ENCODE measurements at places on chromosomes 1 and 21. TPM values are rescaled to one million over a fixed set of nuclear protein-coding genes. Genes with fewer than 3 reads are reported as not detected.

The CD1E gene
- not detected for total RNA-seq

The FCER1G gene
- total RNA-seq = 2.9 TPM

The TNN gene
- total RNA-seq = not detected

The GPX7 gene
- total RNA-seq = 12.3 TPM

The LCK gene
- 388 TPM for total RNA-seq

The FAM167B gene
- total RNA-seq = 0.44 TPM

GRCh38 chr1:116485071-116485735, 85.6 kb downstream of the CD58 start:
- H3K27me3 ChIP-seq = no peaks in the 10 kb centered on the region
- H3K36me3 ChIP-seq = no peaks in the 10 kb centered on the region
- H3K27ac ChIP-seq = no peak overlapping the region

DNA sequence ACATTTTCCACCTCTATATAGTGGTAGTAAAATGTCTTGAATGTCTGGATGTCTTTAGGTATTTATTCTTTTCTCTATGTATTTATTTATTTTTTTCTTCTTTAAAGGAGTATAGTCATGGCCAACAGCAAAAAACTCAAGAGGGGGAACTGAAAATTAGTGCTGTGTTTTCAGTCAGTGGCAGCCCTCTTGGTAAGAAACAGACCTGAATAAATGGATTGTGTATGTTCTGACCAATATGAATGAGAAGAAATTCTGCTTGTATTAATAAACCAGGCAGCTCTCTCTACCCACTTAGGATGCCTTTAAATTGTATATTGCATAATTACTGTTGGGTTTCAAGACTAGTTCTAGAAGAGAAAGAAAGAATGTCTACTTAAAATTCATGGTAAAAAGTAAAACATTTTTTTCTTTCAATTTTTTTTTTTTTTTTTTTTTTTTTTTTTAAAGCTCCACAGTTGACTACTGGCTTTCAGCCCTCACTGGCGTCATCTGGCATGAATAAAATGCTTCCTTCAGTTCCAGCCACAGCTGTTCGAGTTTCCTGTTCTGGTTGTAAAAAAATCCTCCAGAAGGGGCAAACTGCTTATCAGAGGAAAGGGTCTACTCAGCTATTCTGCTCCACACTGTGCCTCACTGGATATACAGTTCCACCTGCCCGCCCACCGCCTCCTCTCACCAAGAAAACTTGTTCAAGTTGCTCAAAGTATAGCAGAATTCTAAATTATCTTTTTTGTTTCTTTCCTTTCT, 101.6 kb downstream of the ZMYM4 start:
- H3K36me3 ChIP-seq = peaks cover 5% of the 10 kb centered on the region
- no peak overlapping the region for H3K4me3 ChIP-seq
- DNase-seq = no peak
- H3K27ac ChIP-seq = no peak overlapping the region

- peaks cover 1% of the 10 kb centered on the region for H3K27me3 ChIP-seq
- H3K36me3 ChIP-seq = no peaks in the 10 kb centered on the region
- H3K4me3 ChIP-seq = no peak overlapping the region
- peaks cover 62% of the 10 kb centered on the region for H3K4me1 ChIP-seq
- H3K27ac ChIP-seq = no peak overlapping the region
These were observed 2.2 kb upstream of the EPHA2 start for GRCh38 chr1:16158025-16158424.

DNA sequence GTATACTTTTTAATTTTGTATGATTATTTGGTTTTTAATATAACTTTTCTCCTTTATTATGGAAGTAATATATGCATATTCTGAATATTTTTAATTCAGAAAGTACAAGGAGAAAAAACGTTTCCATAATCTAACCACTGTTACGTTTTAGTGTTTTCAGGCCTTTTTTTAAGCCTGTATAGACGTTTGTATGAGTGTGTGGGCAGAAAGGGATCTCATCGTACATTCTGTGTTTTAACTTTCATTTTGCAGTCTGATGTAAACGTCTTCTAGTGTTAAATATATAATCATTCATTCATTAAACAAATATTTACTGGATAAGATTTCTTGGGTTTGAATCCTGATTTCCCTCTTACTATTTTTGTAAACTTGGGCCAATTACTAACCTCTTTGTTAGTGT, 38.0 kb upstream of the PLEKHO1 start:
- DNase-seq = no peak
- H3K27me3 ChIP-seq = no peaks in the 10 kb centered on the region
- no peaks in the 10 kb centered on the region for H3K36me3 ChIP-seq
- peak overlapping the region; percentile 14 for H3K27ac ChIP-seq
- peak overlapping the region; percentile 81 for H3K4me3 ChIP-seq

GRCh38 chr21:24204641-24205040, 1402.6 kb downstream of the MRPL39 start:
- no peaks in the 10 kb centered on the region for H3K36me3 ChIP-seq
- DNase-seq = no peak
- H3K27me3 ChIP-seq = no peaks in the 10 kb centered on the region
- H3K27ac ChIP-seq = no peak overlapping the region

DNA sequence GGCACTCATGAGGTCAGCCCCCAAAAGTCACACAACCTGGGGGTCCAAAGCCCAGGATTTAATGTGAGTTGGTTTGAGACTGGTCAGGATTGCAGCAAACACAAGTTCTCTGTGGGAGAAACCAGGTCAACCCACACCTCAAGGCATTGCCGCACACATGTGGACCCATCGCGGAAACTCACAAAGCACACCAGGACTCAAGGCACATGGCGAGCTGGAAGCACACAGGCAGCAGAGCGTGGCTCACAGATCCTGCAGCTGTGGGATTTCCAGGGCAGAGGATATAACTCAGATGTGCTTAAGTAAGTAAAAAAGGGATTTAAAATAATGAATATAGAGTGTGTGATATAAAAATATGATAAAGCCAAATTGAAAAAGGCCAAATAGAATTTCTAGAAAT, 51.6 kb upstream of the ADARB1 start:
- no peak overlapping the region for H3K27ac ChIP-seq
- peaks cover under 1% of the 10 kb centered on the region for H3K27me3 ChIP-seq
- H3K36me3 ChIP-seq = no peaks in the 10 kb centered on the region
- peaks cover 9% of the 10 kb centered on the region for H3K4me1 ChIP-seq
- no peak for DNase-seq

- no peaks in the 10 kb centered on the region for H3K36me3 ChIP-seq
- H3K27me3 ChIP-seq = no peaks in the 10 kb centered on the region
- no peak overlapping the region for H3K4me3 ChIP-seq
- DNase-seq = no peak
- H3K27ac ChIP-seq = no peak overlapping the region
These were observed 29.3 kb downstream of the TMCC2 start for GRCh38 chr1:205256951-205257625.

DNA sequence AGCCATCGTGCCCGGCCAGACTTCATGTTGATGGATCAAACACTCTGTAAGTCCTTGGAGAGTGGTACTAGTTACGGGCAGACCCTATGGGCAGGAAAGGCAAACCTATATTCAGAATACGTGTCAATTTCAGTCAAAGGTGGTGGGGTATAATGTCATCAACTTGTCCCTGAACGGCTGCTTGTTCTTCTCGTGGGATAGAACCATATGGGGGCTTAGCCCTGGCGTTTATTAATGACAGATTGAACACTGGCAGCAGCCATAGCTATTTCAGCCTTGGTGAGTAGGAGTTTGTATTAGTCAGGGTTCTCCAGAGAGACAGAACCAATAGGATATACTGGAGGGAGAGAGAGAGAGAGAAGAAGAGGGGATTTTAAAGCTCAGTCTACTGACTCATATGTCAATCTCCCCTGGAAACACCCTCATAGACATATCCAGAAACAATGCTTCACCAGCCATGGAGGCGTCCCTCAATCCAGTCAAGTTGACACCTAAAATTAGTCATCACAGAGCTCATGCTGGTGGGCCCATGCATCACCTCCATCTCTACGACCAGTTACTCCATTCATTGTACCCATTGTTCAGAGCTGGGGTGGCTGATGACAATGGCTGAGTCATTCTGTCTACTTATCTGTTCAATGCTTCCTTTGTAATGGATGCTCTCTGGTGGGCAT, 16.1 kb upstream of the AQP10 start:
- H3K27ac ChIP-seq = no peak overlapping the region
- H3K27me3 ChIP-seq = no peaks in the 10 kb centered on the region
- no peak for DNase-seq
- H3K4me3 ChIP-seq = no peak overlapping the region
- H3K4me1 ChIP-seq = peaks cover 11% of the 10 kb centered on the region
- H3K36me3 ChIP-seq = no peaks in the 10 kb centered on the region

GRCh38 chr1:167722870-167723251, 1.1 kb downstream of the MPZL1 start:
- H3K4me1 ChIP-seq = peaks cover 30% of the 10 kb centered on the region
- no peaks in the 10 kb centered on the region for H3K36me3 ChIP-seq
- no peak overlapping the region for H3K27ac ChIP-seq
- H3K4me3 ChIP-seq = peak overlapping the region; percentile 78

- H3K4me1 ChIP-seq = no peaks in the 10 kb centered on the region
- H3K4me3 ChIP-seq = no peak overlapping the region
- no peaks in the 10 kb centered on the region for H3K27me3 ChIP-seq
- no peak for DNase-seq
- H3K36me3 ChIP-seq = no peaks in the 10 kb centered on the region
- H3K27ac ChIP-seq = no peak overlapping the region
These were observed 29.5 kb downstream of the ARHGEF16 start for GRCh38 chr1:3483801-3484444.

- no peaks in the 10 kb centered on the region for H3K36me3 ChIP-seq
- DNase-seq = no peak
- no peaks in the 10 kb centered on the region for H3K27me3 ChIP-seq
- no peak overlapping the region for H3K27ac ChIP-seq
These were observed 69.8 kb downstream of the PBX1 start for GRCh38 chr1:164628772-164629171.

GRCh38 chr1:227730630-227731151, 4.4 kb downstream of the JMJD4 start:
- no peaks in the 10 kb centered on the region for H3K36me3 ChIP-seq
- H3K4me3 ChIP-seq = no peak overlapping the region
- H3K27ac ChIP-seq = no peak overlapping the region
- no peaks in the 10 kb centered on the region for H3K27me3 ChIP-seq

- no peak overlapping the region for H3K4me3 ChIP-seq
- H3K4me1 ChIP-seq = no peaks in the 10 kb centered on the region
- H3K36me3 ChIP-seq = no peaks in the 10 kb centered on the region
- no peaks in the 10 kb centered on the region for H3K27me3 ChIP-seq
- H3K27ac ChIP-seq = no peak overlapping the region
These were observed 114.4 kb upstream of the ZP4 start for GRCh38 chr1:238005116-238005515.

GRCh38 chr1:85585799-85586198, 5.2 kb downstream of the CCN1 start:
- no peaks in the 10 kb centered on the region for H3K36me3 ChIP-seq
- H3K27ac ChIP-seq = no peak overlapping the region
- H3K27me3 ChIP-seq = peaks cover 18% of the 10 kb centered on the region
- no peak for DNase-seq

DNA sequence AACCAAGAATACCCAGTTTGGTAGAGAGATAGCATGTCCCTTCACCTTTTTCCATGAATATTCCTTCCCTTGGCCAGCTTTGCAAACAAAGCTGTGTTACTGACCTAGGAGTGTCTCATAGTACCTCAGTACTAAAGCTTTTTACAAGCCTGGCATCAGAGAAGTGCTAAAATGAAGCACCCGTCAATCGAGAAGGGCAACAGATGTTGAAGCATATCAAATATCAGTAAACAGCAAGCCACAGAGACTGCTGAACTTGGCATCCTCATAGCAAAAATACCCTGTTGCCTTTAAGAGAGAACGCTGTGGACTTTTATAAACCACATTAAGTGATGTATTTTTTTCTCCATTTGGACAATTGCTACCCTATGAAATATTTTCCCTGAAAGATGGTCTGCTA, 128.6 kb upstream of the HOOK1 start:
- DNase-seq = no peak
- no peaks in the 10 kb centered on the region for H3K4me1 ChIP-seq
- H3K4me3 ChIP-seq = no peak overlapping the region
- no peaks in the 10 kb centered on the region for H3K36me3 ChIP-seq
- no peaks in the 10 kb centered on the region for H3K27me3 ChIP-seq

DNA sequence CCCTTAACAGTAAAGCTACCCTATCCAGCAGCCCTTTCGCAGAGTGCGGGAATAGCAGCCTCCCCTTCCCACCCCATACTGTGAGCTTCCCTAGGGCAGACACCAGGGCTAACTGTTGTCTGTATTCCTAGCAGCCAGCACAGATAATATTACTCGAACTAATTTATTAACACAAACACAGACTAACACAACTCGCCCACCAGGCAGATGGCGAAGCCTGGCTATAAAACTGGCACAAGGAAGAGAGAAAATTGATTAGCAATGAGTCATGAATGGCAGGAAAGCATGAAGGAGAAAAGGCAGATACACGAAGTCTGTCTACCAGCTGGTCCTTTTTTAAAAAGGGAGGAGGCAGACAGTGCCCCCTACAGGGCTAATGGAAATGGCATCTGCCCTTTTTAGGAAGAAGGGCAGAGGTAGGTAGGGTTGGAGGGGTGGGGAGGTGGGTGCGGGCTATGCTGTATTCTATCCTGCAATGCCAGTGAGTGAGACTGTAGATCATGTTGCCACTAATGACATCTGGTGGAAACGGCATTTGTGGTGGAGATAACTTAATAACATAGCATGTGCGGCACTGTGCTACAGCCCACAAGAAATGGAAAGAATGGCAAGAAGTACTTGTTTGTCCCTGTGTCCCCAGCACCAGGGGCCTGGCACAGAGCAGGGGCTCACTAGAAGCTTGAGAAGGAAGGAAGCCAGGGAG, 30.6 kb upstream of the CTPS1 start:
- H3K27me3 ChIP-seq = peaks cover 11% of the 10 kb centered on the region
- H3K27ac ChIP-seq = no peak overlapping the region
- DNase-seq = peak; percentile 7

DNA sequence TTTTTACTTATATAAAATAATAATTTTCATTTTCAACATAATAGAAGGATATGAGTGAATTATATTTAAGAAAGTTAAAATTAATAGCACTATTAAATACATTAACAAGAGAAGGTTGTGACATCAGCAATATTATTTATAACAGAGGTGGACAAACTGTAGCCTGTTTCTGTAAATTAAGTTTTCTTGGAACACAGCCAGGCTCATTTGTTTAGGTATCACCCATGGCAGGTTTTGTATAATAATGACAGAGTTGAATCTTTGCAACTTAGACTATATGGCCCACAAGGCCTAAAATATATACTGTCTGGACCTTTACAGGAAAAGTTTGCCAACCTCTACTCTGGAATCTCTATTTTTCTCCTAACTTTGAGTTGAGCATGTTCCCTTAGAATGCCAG, 42.8 kb upstream of the CACYBP start:
- DNase-seq = no peak
- no peak overlapping the region for H3K27ac ChIP-seq
- peaks cover 6% of the 10 kb centered on the region for H3K4me1 ChIP-seq
- no peak overlapping the region for H3K4me3 ChIP-seq
- no peaks in the 10 kb centered on the region for H3K27me3 ChIP-seq

GRCh38 chr1:45493116-45493697, 2.2 kb upstream of the TESK2 start:
- no peak overlapping the region for H3K4me3 ChIP-seq
- no peaks in the 10 kb centered on the region for H3K27me3 ChIP-seq
- peak; percentile 62 for DNase-seq
- H3K4me1 ChIP-seq = peaks cover 22% of the 10 kb centered on the region
- H3K36me3 ChIP-seq = no peaks in the 10 kb centered on the region

GRCh38 chr1:160362168-160362957, 4.5 kb upstream of the NHLH1 start:
- H3K4me1 ChIP-seq = no peaks in the 10 kb centered on the region
- no peak overlapping the region for H3K27ac ChIP-seq
- H3K4me3 ChIP-seq = no peak overlapping the region
- no peaks in the 10 kb centered on the region for H3K27me3 ChIP-seq
- peaks cover 29% of the 10 kb centered on the region for H3K36me3 ChIP-seq

GRCh38 chr21:21631961-21632360, 633.8 kb downstream of the NCAM2 start:
- no peaks in the 10 kb centered on the region for H3K27me3 ChIP-seq
- H3K4me1 ChIP-seq = no peaks in the 10 kb centered on the region
- no peak overlapping the region for H3K4me3 ChIP-seq
- no peak overlapping the region for H3K27ac ChIP-seq
- no peak for DNase-seq
- H3K36me3 ChIP-seq = no peaks in the 10 kb centered on the region

All from CD4-positive, CD25-positive, alpha-beta regulatory T cell (primary cell).